ENCODE measurements at places on chromosomes 7 and 10.

- DNase-seq, result no peak
Observed at GRCh38 chr10:58701405-58702135, 188.9 kb downstream of the BICC1 start.

- DNase-seq, result no peak
Observed at GRCh38 chr10:117417196-117417595, 42.0 kb upstream of the PDZD8 start.

DNA sequence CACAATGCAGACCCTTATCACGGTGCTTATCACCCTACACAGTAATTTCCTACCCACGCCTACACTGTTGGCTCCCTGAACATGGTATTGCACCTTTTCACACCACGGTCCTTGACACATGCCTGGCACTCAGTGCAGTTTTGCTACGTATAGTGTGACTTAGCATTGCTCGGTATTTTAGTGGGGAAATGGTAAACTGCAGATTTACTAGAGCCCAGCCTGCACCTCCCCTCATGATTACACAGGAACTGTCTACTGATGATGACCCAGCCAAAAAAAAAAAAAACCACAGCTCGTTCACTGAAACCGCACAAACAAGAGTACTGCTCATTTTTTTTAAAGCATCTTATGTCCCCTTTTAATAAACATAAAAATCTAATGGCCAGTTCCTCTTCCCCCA, 124.2 kb upstream of the ZNF746 start:
- DNase-seq, result no peak

GRCh38 chr10:23448802-23449570, 10.1 kb downstream of the OTUD1 start:
- DNase-seq, result no peak

- no peak for DNase-seq
Observed at GRCh38 chr7:70042533-70042932, 444.3 kb downstream of the AUTS2 start.

DNA sequence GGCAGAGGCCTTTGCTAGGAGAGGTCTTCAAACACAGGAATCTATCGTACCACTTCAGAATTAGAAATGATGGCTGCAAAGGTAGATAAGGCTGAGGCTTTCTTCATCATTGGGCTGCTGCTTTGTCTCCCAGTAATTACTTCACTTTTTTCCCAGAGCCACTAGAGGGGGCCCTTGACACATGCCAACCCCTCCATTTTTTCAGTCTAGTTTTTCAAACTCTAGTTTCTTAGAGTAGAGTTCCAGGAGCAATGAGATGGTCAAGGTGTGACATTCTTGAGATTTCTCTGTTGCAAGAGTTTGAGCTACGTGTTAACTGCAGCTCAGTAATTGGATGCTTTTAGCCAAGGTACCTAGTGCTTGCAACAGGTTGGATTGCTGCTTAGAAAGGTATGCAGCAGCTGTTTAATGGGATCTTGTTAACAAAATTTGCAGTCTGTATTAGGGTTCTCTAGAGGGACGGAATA, 33.8 kb upstream of the RBM20 start:
- DNase-seq, result peak; percentile 36

- DNase-seq, result no peak
Observed at GRCh38 chr7:28350662-28351061, 61.7 kb upstream of the CREB5 start.

DNA sequence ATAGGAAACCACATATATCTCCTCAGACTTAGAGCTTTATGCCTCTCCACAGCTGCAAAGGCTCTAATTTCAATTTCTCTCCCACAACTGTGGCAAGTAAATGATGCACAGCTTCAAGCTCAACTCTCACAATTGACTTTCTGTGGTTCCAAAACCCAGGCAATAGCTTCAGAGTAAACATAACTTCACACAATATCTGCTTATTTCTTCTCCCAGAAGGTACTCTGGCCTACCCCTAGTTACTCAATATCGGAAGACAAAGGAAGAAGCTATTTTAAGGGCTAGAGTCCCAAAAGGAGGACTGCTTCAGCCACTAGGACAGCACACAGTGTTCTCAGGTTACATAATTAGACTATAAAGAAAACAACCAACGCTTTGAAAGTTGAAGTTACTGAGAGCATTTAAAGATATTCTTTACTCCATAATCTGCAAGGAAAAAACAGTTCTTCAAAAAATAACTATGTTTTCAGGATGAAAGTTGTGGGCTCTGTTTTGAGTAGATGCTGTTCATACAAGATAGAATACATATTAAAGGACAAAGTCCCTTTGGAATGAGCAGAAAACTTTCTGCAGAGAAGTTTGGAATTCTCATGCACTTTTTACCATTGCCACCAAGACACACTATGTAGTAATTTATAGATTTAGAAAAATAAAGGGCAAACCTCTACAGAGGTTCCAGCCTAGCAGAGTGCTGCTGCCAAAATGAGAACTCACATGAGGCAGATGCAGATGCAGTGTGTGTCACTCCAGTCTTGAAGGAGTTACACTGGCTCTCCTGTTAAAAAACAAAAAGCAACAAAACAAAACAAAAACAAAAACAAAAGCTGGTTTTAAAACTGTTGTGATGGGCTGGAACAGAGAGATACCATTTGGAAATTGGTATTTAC, 81.8 kb downstream of the NT5C2 start:
- DNase-seq, result no peak

DNA sequence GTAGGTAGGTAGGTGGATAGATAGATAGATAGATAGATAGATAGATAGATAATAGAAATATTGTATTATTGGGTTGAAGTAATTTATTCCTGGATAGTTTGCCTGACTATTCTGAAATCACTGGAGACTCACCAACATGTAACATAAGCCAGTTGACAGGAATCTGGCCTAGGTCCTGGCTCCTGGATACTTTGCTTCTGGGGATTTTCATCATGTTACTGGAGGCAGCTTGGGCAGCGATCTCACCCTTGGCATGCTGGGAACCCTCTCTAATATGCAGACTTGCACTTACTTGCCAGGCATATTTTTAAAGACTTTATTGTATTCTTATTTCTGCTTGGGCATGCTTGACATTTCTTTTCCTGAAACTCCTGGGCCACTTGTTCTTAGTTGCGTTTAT, 709.1 kb upstream of the FZD8 start:
- no peak for DNase-seq

DNA sequence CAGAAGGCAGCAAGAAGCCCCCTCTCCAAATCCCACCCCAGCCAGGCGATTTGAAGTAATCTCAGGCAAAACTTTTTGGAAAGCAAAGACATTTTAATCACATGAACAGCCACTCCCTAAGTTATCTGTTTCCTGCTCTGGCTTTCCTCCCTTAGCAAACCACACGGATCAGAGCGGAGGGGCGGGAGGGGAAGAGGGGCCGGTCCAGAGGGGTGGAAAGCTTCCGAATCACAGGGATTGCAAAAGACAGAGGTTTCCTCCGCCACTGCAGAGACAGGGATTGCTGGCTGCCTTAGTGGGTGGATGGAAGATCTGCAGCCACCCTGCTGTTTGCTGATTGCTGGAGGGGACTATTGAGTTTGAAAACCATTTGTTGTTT, 41.2 kb downstream of the ZCCHC24 start:
- no peak for DNase-seq

DNA sequence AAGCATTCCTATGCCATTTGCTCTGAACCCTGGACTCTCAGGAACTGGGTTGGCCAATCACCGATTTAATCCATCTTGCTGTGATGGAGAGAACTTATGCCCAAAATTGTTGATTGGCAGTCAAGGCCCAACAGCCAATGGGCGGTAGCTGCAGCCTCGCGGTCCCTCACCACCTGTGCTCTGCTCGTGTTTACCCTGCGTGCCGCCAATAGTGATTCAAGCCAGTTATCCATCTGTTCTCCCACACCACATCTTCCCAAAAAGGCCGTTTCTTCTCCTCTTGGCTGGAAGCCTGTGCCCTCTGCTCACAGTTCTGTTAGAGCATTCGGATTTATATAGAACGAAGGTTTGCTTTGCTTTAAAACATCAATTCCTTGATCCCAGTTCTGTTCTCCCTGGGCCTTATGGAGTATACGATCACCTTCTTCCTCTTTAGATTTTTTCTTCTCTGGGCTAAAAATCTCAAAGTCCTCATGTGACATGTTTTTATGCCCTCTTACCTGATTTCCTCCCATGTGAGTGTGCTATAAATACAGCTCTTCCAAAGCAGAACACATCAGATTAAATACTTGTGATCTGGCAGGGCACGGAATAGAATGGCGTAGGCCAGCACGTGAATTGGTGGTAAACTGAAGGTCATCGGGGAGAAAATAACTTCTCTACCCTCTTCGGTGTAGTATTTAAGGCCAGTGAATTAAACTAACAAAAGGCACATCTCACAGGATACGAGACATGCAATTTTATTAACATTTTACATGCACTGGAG, 212.8 kb downstream of the NSUN6 start:
- no peak for DNase-seq

DNA sequence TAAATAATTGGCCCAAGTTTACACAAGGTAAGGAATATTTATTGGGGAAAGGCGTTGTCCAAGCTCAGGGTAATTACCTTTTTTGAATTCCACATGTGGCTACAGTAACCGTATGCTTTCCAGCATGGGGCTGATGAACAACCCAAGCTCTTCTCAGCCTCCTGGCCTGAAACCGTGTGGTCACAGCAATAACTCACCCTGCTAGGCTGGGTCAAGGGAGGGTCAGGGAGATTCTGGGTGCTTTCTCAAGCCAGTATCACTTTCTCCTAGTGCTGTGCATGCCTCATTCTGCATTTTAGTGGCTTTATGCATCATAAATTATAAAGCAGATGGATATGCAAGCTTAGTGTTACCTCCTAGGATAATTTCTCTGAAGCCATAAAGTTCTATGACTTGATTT, 273.9 kb downstream of the PAXIP1 start:
- no peak for DNase-seq

DNA sequence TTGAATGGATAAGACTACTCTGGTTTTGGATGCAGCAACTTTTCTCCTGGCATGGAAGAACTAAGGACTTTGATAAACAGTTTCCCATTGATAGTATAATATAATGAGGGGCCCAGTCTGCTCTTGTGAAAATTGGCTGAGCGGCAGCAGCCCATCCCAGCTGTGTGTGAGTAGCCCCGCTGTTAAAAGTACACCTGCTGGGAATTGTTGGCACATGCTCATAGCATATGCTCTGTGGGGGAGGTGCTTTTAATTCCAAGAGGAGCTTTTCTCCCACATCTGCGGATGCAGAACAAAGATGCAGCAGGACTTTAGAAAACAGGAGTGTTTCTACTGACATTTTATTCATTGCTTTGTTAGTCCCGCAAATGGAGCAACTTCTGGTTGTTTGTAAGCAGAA, 19.0 kb downstream of the SRI start:
- no peak for DNase-seq

- peak; percentile 78 for DNase-seq
Observed at GRCh38 chr7:4791738-4792536, 16.5 kb downstream of the AP5Z1 start.

- no peak for DNase-seq
Observed at GRCh38 chr10:42984761-42985325, 92.0 kb upstream of the RET start.

GRCh38 chr7:1558181-1558811, 2.3 kb upstream of the TMEM184A start:
- DNase-seq, result no peak

GRCh38 chr7:76023002-76023401, 24.8 kb downstream of the STYXL1 start:
- DNase-seq, result no peak

DNA sequence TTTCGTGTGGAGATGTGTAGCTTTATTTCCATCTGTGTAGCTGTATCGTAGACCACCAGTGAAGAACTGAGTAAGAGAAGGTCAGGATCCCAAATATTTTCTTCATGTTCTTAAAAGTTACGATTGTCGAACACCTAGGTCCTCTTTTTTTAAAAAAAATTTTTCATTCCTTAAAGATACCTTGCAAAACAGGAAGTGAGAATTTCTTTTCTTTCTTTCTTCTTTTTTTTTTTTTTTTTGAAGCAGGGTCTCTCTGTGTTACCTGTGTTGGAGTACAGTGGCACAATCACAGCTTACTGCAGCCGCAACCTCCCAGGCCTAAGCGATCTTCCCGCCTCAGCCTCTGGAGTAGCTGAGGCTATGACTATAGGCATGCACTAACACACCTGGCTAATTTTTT, 60.8 kb downstream of the PHTF2 start:
- no peak for DNase-seq

DNA sequence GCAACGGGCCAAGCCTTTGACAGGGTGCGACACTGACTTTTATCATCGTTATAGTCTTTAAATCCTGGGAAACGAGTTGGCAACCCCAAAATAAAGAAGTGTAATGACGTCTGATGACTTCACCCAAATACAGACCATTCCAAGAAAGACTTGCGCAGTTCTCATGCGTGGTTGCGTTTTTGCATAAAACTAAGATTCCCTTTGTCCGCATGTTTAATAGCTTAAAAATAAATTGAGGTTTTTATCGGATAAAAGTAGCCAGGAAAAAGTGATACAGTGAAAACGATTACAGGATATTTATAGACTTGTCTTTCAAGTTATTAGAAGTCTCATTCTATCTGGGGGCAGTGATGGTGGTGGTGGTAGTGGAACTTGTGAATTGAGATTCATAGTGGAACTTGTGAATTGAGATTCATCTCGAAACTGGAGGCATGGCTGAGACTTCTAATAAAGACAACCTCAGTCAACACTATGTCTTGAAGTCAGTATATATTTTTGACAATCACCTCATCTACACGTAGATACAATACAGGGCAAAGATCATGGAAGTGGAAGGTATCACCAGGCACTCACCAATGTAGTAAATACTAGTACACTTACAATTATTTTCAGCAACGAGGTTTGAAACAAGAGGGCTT, 1.2 kb upstream of the NAMPT start:
- DNase-seq, result no peak

DNA sequence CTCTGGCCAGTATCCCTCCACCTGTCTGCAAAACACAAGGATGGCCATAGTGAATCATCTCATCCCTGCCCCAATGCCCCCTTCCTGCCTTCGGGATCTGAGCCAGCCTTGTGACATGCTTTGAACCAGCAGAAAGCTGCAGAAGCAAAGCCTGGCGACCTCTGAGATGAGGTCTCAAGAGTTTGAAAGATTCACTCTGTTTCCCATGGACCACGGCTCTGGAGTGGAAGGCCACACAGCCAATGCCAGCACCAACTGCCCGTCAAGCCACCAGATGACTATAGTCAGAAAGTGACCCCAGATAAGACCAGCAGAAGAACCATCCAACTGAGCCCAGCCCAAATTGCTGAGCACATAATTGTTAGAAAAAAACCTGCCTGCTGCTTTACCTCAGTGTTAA, 193.9 kb upstream of the PPP2R2D start:
- DNase-seq, result no peak

All from activated T-cell treated with anti-CD3 and anti-CD28 coated beads for 1 hour (primary cell).